ENCODE measurements at places on chromosomes 5 and 9.
A peak's percentile ranks its signal among the peaks of the same experiment; 100 is the strongest.

GRCh38 chr9:23611869-23612268 lies 214.2 kb downstream of the ELAVL2 start:
- no peak for DNase-seq

DNA sequence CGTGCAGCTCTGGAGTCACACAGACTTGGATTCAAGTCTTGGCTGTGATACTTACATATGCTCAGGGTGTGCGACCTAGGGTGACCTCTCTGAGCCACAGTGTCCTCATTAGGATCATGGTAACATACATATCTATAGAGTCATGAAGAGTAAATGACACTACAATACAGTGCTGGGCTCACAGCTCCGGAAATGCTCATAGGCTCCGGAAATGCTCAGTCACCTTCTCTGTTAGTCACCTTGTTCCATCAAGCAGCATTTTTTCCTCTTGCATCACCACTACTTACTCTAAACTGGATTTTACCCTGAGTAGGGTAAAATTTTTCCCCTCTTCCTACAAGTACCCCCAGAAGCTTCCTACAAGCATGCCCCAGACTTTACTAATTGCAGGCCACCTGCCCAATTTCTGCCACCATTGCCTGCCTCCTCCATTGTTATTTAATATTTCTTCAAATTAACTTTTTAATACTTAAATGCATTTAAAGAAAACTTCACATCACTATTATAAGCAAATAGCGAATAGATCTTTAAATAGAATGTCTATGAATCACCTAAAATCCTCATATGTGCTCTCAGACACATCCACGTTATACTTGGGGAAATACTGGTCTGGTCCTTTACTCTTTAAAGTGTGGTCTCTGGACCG lies 147.6 kb upstream of the SPRY4 start:
- no peak for DNase-seq

DNA sequence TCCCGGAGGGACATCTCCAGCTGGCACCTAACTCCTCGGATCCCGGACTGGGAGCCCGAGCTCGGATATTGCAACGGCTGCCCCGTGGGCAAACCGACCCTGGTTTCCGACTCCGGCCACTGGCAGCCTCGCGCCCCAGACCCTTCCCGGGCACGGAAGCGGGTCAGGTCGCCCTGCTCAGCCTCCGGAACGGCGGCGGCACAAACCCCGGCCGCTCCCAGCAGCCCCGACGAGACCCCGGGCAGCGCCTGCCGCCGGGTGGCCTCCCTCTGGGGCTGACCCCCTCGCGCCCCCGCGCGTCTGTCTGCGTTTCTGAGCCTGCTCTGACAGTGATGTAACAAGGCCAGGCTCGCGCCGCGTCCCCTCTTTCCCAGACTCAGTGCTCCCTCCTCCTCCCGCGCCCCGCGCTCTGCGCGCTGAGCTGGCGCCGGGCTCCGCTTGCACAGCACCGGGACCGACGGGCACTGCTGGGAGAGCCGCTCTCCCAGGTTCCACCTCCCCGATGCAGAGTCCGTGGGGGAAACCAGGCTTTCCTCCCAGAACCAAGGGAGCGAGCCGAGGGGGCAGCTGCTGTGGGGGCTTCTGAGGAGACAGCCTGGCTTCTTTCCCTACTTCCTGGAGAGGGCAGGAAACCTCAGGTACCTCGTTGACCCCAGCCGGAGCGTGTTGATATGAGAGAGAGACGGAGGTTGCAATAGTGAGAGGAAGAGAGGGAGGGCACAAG lies at the start of gene TMEM215:
TMEM215 (plus strand) TSS at position 373 of the 724 bp plus-strand sequence. CDS start 644 bp downstream, outside the sequence.
- peak; percentile 15 for DNase-seq

GRCh38 chr5:98768960-98769209 lies 4.6 kb upstream of the RGMB start:
- DNase-seq: no peak

DNA sequence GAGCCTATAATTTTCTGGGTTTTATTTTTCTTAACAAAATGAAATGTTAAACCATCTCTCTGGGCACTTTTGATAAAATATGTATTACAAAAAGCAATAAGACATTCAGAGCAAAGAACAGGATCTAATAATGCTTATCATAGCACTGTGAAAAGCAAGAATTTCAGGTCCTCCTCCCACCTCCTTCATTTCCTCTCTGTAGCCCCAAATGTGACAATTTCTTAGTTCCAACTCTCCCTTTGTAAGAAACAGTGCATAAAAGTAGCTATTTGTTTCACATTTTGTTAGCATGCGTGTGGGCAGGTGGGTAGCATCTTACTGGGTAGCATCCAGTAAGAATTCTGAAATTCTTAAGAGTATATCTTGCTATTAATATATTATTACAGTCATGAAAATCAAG lies 130.9 kb upstream of the RASA1 start:
- DNase-seq: no peak

DNA sequence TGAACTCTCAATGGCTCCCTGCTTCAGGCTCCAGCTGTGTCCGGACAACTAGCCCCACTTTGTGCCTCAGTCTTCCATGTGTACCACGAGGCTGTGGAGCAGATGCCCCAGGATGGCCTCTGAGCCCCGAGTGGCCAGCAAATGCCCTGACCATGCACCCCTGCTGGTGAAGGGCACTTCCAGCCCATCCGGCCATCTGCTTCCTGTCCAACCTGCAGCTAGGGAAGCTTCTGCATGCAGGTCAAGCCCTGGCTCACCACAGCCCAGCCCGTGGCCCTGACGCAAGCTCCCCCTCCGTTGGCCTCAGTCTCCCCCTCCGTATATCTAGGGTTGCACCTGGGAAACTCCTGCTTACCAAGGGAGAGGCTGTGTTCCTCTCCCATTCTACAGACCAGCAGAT lies 4.8 kb downstream of the NINJ1 start:
- DNase-seq: no peak

- DNase-seq: no peak
Measured at GRCh38 chr5:159774476-159775031, 141.7 kb upstream of the ADRA1B start.

Data from NCI-H1694 treated with DMSO at 0.1 percent for 48 hours (cell line).